ENCODE measurements at places on chromosomes 7 and 10.

DNA sequence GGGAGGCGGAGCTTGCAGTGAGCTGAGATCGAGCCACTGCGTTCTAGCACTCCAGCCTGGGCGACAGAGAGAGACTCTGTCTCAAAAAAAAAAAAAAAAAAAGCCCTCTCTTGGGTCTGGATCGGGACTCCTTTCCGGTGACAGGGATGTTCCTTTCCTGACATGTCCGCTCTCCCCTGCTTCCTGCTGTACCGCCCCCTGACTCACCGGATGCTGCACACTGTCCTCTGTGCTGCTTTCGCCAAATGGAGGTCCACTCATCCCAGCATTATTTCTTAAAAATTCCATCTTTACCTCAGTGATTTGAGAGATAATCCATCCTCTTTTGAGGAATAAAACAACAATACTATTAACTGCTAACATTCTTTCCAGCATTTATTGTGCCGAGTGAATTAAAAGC lies 113.8 kb upstream of the EEPD1 start:
- DNase-seq, result no peak

- no peak for DNase-seq
Measured at GRCh38 chr7:108299251-108299973, 156.8 kb downstream of the NRCAM start.

- no peak for DNase-seq
Measured at GRCh38 chr7:93310346-93310745, 78.2 kb downstream of the VPS50 start.

GRCh38 chr7:45563941-45564461 lies 10.2 kb upstream of the ADCY1 start:
- DNase-seq, result no peak

DNA sequence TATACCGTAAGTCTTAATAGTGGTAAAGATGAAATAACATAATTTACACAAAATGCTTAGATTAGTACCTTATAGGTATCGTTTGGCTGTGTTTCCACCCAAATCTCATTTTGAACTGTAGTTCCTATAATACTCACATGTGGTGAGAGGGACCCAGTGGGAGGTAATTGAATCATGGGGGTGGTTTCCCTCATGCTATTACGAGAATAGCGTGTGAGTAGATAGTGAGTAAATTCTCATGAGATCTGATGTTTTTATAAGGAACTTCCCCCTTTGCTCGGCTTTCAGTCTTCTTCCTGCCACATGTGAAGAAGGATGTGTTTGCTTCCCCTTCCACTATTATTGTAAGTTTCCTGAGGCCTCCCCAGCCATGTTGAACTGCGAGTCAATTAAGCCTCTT lies 426.3 kb upstream of the POT1 start:
- DNase-seq, result no peak

- DNase-seq, result no peak
Measured at GRCh38 chr10:31723106-31723750, 205.4 kb downstream of the ARHGAP12 start.
